ENCODE measurements at places on chromosomes 7 and 10.

- no peak for DNase-seq
Observed at GRCh38 chr10:125661941-125662515, 20.9 kb downstream of the TEX36 start.

DNA sequence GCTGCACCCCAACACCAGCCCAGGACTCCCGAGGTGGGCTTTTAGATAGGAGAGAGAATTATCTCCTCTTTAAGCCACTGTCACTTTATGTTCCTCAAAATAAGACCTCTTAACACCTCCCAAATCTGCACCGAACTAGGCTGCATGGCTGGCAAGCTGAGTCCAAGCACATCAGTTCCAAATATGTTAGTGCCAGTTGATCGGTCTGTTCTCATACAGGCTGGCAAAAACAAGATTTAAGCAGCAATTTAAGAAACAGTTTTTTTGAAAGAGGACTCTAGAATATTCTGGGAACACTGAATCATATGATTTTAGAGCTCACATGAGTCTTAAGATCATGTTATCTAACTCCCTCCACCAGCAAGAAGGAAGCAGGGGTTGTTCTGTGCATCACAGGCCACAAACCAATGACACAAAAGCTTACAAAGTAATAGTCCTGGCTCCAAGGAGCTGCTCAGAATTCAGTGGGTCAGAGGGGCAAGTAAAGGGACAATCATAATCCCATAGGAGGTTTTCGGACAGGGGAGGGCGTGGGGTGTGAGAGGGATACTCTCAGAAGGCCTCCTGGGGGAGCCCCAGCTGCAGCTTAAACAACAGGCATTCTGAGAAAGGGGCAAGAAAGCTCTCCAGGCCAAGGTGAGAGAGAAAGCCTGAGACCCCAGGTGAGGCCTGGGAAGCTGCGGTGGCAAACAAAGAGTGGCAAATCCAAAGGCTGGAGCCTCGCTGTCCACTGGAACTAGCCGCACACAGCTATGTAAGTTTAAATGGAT lies 7.1 kb downstream of the COBL start:
- no peak for DNase-seq

DNA sequence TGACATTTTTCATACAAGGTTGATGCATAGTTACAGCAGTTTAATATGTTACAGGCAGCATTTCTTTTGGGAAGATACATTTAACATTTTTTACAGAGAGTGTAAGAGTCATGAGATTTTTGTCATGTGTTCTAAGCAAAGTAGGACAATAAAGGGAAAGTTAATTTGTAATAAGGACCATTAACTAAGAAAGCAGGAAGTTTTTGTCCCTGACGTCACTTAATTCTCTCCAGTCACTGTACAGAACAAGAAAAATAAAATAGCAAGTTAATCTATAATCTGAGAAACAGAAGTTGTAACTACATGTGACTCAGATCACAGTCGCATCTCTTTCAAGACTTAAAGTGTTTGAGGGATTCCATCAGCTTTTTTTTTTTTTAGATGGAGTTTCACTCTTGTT lies 49.5 kb upstream of the CAPZA2 start:
- DNase-seq = no peak

DNA sequence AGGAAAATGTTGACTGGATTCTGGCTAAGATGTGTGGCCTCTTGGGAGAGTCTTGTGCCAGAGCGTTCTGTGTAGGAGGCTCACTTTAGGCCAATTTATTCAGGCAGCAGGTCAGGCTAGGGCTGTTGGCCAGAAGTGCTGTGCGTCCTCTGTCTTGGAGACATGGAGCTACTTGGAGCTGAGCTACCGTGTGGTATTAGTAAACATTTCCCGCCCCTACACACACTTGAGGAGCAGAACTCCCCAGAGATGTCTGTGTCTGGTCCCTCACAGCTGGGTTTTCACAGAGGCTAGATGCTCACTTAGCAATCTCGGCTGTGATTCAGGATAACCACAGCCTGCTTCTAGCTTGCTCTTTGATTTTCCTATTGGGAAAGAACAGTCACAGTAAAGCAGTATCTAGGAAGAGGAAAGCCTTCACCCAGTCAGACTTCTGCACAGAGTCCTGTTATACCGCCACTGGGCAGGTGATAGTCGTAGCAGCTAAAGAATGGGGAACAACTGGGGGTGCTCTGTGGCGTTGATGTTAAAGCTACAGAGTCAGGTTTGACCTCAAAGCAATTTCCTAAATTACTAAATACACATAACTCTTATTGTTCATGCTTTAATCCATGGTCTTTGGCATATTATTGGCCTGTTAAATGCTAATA lies 86.7 kb downstream of the MDFIC start:
- DNase-seq = no peak

DNA sequence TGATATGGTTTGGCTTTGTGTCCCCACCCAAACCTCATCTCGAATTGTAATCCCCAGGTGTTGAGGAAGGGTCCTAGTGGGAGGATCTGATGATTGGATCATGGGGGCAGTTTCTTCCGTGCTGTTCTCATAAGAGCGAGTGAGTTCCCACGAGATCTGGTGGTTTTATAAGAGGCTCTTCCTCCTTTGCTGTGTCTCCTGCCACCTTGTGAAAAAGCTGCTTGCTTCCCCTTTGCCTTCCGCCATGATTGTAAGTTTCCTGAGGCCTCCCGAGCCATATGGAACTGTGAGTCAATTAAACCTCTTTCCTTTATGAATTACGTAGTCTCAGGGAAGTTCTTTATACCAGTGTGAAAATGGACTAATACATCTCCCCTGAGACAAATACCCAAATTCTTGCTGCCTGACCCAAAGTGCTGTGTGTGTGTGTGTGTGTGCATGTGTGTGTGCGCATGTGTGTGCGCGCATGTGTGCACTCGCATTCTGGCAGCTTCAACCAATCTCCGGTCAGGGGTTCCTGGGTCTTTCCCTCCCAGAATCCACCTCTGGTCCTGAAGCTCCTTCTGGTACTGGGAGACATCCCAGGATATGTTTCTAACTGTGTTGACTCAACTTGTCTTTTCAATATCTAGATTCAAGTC lies 98.1 kb upstream of the LRRC4 start:
- DNase-seq = no peak
